ENCODE measurements at places on chromosomes 5 and 9.

DNA sequence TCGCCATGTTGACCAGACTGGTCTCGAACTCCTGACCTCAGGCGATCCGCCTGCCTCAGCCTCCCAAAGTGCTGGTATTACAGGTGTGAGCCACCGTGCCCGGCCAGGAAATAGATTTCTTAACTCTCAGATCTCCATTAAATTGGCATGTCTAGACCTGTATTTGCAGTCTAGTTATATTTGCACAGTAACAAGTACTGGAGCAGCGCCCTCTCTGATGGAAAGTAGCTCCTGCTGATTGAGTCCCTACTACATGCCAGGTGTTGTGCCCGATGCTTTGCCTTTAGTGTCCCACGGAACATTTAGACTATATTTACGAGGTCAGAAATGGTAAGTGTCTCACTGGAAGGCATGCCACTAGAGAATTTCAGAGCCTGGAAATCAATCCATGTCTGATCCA is 15.8 kb upstream of the TMED9 start:
- DNase-seq = no peak

DNA sequence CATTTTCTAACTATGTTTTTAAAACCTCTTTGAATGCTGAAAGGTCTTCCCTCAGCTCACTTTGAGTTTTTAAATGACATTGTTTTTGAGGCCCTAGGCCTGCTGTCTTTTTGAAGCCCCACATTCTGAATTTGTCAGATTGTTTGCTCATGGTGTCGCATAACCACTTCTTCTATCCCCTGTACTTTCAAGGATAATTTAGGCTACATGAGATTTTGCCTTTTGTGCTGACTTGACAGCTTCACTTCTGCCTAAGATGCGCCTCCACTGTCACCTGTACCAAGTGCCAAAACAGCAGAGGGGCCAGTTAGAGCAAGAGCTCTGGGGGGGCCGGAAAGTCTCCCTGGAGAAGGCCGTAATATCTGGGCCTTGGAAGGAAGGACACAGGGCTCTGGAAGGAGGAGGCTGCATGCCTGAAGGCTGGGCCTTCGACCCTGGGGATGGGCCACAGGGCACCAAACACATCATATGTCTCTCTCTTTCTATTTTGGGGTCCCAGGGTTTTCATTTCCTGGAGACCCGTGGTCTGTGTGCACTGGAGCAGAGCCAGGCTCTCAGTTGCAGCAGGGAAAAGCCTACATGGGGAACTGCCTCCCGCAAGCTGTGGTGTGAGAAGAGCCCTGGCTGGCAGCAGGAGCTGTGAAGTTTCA is 49.1 kb downstream of the NDST1 start:
- no peak for DNase-seq

DNA sequence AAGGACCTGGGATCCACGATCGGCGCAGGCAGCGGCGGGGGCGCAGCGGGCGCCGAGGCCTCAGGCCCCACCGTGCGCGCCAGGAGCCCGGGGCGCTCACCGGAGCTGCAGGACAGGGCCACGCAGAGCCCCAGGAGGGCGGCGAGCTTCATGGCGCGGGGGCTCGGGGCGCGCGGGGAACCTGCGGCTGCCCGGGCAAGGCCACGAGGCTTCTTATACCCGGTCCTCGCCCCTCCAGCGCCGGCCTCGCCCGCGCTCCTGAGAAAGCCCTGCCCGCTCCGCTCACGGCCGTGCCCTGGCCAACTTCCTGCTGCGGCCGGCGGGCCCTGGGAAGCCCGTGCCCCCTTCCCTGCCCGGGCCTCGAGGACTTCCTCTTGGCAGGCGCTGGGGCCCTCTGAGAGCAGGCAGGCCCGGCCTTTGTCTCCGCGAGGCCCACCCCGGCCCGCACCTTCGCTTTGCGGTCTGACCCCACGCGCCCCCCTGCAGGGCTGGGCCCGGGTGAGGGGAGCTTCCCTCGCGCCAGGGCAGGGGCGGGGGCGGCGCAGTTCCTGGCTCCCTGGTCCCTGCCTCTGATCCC is at the start of gene SCGB3A1:
Gene SCGB3A1, minus strand, starts transcription at position 189 of the 577 bp plus-strand sequence. Its CDS starts 37 bp downstream, at position 152.
- DNase-seq = peak; percentile 13

- no peak for DNase-seq
These were observed 8.3 kb downstream of the C1QTNF3 start for GRCh38 chr5:34034534-34035327.

DNA sequence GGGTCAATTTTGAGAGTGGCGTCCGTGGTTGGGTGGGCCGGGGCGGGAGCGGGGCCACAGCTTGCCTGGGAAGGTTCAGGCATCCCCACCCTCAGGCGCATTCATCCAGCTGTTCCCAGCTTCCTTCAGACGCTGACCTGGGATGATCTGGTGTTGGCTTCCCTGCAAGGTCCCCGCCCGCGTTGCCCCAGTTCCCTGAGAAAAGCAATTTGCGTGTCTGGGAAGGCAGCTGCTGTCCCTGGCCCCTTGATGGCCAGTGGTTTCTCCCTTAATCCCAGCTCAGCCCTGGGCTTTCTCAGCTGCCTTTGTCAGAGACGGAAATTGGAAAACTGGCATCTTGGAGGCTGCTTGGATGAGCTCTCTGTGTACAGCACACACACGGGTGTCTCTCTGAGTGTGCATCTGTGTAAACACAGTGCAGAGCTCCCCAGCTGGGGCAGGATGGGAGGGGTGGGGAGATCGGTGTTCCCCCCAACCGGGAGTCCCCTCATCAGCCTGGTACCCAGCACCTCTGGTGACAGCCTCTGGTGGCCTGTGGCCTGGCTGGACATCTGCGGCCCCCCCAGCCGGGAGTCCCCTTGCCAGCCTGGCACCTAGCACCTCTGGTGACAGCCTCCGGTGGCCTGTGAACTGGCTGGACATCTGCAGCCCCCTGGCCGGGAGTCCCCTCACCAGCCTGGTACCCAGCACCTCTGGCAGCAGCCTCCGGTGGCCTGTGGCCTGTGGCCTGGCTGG is 94.0 kb downstream of the COL5A1 start:
- no peak for DNase-seq

DNA sequence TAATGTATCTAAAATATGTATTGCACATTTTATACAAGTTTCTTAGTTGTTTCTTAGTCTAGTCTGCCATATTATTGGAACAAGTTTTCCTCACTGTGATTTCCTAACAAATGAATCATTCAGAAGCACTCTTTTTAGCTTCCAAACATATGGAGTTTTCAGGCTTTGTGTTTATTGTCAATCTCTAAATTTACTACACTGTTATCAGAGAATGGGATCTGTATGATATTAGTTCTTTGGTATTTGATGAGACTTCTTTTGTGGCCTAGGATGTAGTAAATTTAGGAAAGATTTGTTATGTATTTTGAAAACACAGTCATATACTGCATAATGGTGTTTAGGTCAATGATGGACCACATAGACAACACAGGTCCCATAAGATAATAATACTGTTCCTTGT is 25.7 kb downstream of the SREK1IP1 start:
- DNase-seq = no peak

- DNase-seq = no peak
These were observed 22.9 kb upstream of the NREP start for GRCh38 chr5:111779922-111780292.

DNA sequence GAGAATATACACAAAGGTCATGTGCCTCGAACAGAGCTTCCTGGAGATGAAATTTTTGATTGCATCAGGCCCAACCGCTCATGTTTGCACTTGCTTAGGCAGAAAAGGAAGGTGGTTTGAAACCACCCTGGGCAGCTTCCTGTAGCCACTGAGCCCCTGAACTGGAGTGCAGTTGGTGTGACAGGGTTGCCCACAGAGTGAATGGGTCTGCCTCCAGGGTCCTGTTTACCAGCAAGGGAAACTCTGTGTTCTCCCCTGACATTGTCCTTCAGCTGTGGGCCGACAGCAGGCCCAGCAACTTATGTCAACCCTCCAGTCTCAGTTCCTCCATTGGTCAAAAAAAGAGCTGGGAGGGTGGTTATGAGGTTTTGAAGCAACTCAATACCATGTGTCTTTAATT is 289.6 kb downstream of the KIF4B start:
- DNase-seq = no peak

DNA sequence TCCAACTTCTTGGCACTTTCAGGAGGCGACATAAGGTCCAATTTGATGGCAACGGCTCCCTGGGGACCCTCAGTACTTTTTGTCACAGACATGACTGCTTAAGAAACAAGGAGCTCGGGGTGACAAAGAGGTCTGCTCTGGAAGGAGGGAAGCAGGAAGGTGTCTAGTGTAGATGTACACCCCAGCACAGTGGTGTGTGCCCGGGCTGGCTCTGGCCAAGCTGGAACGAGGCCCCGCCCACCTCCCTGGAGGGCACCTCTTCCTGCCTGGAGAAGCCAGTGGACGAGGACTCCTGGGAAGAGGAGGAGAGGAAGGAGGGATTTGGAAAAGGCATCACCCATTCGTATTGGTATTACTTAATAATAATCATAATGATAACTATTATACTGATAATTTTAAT is at the start of gene SLC36A2:
Gene SLC36A2, minus strand, starts transcription at position 191 of the 400 bp plus-strand sequence. Its CDS starts 99 bp downstream, at position 92.
- DNase-seq = no peak

DNA sequence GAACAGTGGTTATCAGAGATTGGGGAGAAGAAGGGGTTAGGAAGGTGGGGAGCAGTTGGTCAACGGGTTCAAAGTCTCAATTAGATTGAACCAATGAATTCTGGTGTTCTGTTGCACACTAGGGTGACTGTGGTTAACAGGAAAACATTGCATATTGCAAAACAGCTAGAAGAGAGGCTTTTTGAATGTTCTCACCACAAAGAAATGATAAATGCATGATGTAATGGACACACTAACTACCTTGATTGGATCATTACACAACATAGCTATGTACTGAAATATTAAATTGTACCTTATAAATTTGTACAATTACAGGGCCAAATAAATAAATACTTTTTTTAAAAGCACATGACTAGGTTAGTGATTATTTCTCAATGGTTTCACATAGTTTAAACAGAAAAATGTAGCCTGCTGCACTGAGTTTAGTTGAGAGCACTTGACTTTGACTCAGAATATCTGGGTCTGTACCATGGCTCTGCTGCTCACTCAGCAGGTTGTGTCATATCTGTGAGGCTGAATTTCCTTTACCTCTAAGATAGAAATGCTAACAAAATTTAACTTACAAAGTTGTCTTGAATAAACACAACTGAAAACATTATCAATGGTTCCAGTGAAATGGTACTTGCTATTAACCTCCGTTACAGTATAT is 30.4 kb downstream of the NUDT12 start:
- DNase-seq = no peak

GRCh38 chr5:36056422-36056821 is 10.3 kb downstream of the UGT3A2 start:
- DNase-seq = no peak

DNA sequence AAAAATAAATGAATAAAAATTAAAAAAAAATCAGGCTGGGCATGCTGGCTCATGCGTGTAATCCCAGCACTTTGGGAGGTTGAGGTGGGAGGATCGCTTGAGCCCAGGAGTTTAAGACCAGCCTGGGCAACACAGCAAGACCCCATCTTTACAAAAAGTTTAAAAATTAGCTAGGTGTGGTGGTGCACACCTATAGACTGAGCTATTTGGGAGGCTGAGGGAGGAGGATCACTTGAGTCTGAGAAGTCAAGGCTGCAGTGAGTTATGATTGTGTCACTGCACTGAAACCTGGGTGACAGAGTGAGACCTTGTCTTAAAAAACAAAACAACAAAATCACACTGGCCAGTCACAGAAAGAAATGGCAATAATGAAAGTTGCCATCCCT is 3.4 kb upstream of the CNTRL start:
- no peak for DNase-seq

DNA sequence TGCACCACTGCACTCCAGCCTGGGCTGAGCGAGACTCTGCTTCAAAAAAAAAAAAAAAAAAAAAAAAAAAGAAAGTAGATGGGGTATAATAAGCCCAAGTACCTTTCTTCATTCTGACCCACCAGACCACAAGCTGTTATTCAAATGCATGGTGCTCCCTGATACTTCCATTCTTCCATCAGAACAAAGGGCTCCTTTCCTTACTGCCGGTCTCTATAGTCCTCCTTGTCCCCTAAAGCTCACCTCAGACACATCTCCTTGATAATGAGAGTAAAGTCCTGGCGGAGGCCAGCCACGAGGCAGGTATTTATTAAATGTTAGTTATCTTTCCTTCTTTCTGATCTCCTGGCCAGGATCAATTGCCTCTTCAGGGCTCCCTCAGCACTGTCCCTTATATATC is 162.5 kb downstream of the RAB3C start:
- no peak for DNase-seq

DNA sequence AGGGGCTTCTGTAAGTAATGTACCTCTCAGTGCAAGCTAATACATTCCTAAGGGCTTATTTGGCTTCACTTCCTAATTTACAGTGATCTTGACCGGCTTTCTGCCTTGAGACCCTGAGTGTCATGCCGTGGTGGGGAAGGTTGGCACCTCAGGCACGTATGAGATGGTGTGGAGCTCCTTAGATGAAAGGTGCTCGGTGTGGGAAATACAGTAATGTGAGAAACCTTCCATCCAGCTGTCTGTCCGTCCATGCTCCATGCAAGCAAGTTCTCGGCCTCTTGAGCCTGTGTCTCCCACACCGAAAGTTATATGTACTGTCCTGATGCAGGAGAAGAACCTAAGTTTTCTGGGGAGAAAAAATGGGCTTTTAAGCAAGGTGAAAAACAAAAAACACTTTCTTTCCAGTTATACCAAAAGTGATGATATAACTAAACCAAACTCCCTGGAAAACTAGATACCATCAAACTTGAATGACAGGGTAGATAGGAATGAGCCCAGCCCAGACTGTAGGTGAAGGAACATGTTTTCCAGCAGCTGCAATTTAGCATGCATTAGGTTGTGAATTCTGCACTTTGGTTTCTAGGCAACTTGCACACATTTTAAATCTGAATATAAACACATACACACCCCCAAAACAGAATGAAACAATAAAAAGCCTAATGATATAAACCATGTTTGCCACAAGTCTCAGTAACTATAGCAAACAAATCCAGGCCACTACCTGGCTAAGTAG is 279.6 kb downstream of the FANCC start:
- DNase-seq = no peak

DNA sequence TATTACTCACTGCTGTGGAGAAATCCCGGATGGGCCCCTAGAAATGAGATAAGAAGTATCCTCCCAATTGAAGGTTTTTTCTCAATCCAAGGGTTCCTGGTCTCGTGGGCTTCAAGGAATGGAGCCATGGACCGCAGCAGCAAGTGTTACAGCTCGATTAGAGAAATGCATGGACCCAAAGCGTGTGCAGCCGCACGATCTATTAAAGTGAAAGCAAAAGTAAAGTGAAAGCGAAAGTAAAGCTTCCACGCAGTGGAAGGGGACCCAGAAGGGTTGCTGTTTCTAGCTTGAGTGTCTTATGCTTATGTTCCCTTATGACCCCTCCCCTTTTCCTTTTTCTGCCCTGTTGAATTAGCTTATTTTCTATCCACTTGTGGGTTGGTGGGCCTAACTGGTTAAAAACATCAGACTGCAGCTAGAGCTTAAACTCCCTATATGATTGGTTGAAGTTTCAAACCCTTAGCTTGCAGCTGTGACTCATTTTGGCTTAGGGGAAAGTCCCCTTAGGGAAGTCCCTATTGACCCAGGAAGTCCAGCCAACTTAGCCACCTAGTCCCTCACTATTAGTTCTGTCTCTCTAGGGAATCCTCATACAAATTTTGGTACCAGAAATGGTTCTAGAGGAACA is 1111.8 kb downstream of the TAF11L14 start:
- DNase-seq = peak; percentile 55

DNA sequence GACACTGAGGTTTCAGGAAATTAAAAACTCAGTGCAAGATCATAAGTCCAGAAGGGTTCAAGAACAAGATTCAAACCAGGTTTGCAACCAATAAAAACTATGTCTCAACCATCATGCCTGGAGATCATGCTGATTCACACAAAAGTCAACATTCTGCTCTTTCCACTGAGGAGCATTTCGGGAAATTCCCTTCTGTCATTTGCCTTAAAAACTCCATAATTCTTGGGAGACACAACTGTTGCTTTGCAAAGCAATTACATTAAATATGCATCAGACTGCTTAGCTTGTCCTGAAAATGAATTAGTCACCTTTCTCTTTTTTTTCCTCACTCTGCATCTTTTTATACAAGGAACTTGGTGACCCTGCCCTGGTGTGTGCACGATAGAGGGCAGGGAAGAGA is 275.9 kb upstream of the ZNF462 start:
- DNase-seq = no peak
